ENCODE measurements at places on chromosomes 16 and 17. TPM values are rescaled to one million over a fixed set of nuclear protein-coding genes. Genes with fewer than 3 reads are reported as not detected.

- no peak overlapping the region for H3K27ac ChIP-seq
- H3K4me3 ChIP-seq: no peak overlapping the region
- H3K27me3 ChIP-seq: peaks cover 41% of the 10 kb centered on the region
- peaks cover 42% of the 10 kb centered on the region for H3K4me1 ChIP-seq
- H3K36me3 ChIP-seq: no peaks in the 10 kb centered on the region
These were observed 488 bp upstream of the NTN3 start for GRCh38 chr16:2470603-2471015.

- peaks cover 23% of the 10 kb centered on the region for H3K4me1 ChIP-seq
- H3K36me3 ChIP-seq: peaks cover 10% of the 10 kb centered on the region
- H3K27ac ChIP-seq: peak overlapping the region; percentile 67
- H3K4me3 ChIP-seq: peak overlapping the region; percentile 66
- peak; percentile 39 for DNase-seq
- no peaks in the 10 kb centered on the region for H3K27me3 ChIP-seq
These were observed 890 bp downstream of the TOB1 start for GRCh38 chr17:50865060-50865867.

DNA sequence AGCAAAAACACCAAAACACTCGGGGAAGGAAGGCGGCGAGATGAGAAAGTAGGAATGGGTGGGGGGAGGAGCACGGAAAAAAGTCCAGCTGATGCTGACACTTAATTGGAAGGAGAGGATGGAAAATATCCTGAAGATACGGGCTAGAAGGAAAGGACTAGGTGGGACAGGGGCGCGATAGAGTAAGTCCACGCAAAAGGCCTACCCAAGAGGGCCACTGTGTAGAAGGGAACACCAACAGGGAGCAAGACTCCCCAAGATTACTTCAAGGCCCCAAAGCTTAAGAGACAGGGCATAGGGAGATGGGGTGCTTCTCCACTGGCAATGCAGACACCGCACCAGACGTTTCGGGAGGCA lies 736 bp downstream of the APPBP2 start:
- peak overlapping the region; percentile 81 for H3K4me3 ChIP-seq
- H3K36me3 ChIP-seq: no peaks in the 10 kb centered on the region
- DNase-seq: no peak
- peaks cover 10% of the 10 kb centered on the region for H3K4me1 ChIP-seq
- peak overlapping the region; percentile 91 for H3K27ac ChIP-seq

DNA sequence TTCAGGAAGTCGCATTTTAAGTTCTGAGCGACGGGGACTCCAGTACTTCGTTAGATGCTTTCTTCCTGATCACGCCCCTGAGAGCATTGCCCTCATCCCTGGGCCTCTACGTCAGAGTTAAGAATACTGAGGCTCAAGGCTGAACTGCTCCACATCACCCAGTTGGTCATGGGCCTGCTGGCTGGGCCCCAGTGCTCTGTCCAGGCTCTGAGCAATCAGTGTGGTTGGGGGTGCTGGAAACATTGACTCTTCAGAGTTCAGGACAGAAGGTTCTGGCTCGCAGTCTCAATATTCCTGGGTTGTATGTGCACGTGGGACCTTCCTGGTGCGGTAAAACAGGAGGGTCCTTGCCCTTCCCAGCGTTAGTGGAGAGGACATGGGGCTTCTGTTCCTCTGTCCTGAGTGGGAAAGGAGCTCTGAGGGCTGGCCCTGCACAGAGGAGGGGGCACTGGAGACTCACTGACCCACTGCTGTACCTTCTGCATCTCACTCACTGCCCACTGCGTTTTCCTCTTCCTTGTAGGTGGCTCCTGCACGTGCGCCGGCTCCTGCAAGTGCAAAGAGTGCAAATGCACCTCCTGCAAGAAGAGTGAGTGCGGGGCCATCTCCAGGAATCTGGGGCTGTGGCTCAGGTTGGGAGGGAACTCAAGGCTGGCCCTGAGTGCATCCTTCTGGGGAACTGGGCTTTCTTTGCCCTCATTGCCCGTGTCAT lies 518 bp downstream of the MT1E start:
- no peak for DNase-seq
- peaks cover 16% of the 10 kb centered on the region for H3K27me3 ChIP-seq

DNA sequence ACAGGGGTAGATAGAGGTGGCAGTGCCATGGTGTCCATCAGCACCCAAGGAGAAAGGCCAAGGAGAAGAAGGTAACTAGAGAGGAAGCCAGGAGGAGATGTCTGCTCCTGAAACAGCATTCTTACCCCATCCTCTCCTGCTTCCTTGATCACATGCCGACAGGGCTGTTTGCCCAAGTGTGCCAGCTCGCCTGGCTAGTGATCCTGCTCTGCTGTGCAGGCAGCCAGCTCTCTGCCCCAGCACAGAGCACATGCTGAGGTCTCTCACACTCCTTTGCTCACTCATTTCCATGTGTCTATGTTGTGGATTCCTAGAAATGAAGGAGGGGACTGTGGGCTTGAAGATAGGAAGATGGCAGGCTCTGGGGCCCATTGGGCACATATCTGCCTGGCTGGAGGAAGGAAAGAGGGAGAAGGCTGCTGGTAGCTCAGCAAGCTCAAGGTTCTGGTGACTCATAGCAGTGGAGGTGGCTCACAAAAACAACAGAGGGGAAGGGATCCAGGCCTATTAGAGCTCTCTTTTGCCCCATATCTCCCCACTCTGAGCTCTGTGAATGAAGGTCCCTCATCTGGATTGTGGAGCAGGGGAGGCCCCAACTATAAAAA lies 54.3 kb downstream of the NEUROD2 start:
- H3K27ac ChIP-seq: no peak overlapping the region
- H3K4me1 ChIP-seq: no peaks in the 10 kb centered on the region
- no peak for DNase-seq
- peaks cover 40% of the 10 kb centered on the region for H3K36me3 ChIP-seq

- H3K4me1 ChIP-seq: no peaks in the 10 kb centered on the region
- no peak for DNase-seq
- H3K36me3 ChIP-seq: no peaks in the 10 kb centered on the region
- H3K4me3 ChIP-seq: no peak overlapping the region
- no peak overlapping the region for H3K27ac ChIP-seq
- H3K27me3 ChIP-seq: no peaks in the 10 kb centered on the region
These were observed 16.7 kb upstream of the SYT17 start for GRCh38 chr16:19151310-19151709.

DNA sequence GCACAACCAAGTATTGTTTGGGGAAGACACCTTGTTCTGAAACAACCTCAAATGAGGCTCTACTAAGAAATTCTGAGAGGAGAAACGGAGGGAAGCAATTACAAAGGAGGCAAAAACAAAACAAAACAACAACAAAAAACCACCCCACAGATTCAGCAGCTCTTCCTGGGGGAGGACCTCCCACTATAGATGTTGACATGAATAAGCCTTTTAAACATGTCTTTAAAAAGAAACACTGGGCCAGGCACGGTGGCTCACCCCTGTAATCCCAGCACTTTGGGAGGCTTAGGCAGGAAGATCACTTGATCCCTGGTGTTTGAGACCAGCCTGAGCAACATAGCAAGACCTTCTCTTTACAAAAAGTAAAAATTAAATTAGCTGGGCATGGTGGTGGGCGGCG lies 22.6 kb upstream of the JPH3 start:
- no peak overlapping the region for H3K27ac ChIP-seq
- H3K4me3 ChIP-seq: no peak overlapping the region
- H3K36me3 ChIP-seq: no peaks in the 10 kb centered on the region
- no peaks in the 10 kb centered on the region for H3K4me1 ChIP-seq
- H3K27me3 ChIP-seq: peaks cover 2% of the 10 kb centered on the region
- no peak for DNase-seq

The KRT28 gene
- total RNA-seq: not detected

All from natural killer cell (primary cell).